ENCODE measurements at places on chromosomes 13 and 19.

- no peak for DNase-seq
Observed at GRCh38 chr13:104025303-104025702, 959.1 kb upstream of the SLC10A2 start.

GRCh38 chr19:4609878-4610511 is 29.3 kb upstream of the TNFAIP8L1 start:
- DNase-seq, result no peak

DNA sequence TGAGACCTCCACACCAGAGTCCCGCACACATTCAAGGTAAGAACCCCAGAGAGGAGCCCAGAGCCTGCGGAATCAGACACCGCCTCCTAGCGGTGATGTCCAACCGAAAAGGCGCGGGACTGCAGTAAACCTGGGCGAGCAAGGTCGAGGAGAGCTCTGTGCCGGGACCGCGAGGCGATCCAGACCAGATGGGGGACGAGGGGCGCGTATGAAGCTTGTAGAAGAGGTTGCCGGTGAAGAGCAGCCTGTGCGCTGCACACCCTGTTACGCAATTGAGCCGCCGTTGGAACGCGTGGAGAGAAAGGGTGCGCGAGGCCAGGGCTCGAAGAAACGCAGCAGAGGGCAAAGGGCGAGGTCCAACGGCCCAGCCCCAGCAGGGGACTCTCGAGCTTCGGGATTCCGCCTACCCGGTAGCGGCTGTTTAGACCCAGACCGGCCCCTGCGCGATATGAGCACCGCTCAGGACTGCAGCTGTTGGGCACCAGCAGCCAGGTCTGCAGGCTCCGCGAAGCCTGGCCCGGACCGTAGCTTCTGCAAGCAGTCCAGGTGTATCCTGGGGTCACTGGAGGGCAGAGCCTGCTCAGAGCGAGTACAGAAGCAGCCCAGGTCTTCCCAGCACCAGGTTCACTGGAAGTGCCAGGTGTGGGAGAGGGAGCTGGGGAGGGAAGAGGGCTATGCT is 65.9 kb upstream of the ZNF599 start:
- DNase-seq, result no peak

GRCh38 chr19:5628919-5629481 is 6.1 kb downstream of the SAFB start:
- DNase-seq, result no peak

DNA sequence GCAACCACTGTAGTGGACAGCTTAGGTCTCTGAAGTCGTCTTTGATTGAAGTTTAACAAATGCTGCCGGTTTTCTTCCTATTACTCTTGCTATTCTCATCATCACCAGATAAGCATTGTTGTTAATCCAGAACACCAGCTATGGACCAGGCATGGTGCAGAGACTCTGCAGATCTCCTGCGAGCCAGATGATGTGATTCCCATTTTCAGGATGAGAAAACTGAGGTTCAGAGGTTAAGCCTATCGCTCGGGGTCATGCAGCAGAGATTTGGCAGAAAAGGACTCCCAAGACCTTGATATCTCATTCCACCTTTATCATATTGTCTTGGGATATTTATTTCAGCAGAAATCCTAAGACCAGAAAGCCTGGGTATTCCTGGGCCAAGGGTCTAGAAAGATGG is 16.5 kb upstream of the CABP5 start:
- DNase-seq, result no peak

Data from RCC 7860 (cell line).